ENCODE measurements at places on chromosomes 4 and X. TPM values are rescaled to one million over a fixed set of nuclear protein-coding genes. Genes with fewer than 3 reads are reported as not detected.

The RAI2 gene
- 24.6 TPM for polyA plus RNA-seq

The SPANXC gene
- not detected for polyA plus RNA-seq

The ZFP92 gene
- polyA plus RNA-seq, result 0.35 TPM

The BMPR1B gene
- 0.07 TPM for polyA plus RNA-seq

The PIN4 gene
- 20.9 TPM for polyA plus RNA-seq

The KLB gene
- polyA plus RNA-seq, result 0.55 TPM

The SH2D1A gene
- polyA plus RNA-seq, result 6.5 TPM

The DGKK gene
- not detected for polyA plus RNA-seq

The CT45A7 gene
- polyA plus RNA-seq, result not detected

The ELF4 gene
- 19.2 TPM for polyA plus RNA-seq

The MAGEA11 gene
- not detected for polyA plus RNA-seq

The FOXP3 gene
- polyA plus RNA-seq, result 3.1 TPM

The MID1IP1 gene
- polyA plus RNA-seq, result 40.8 TPM

The PRIMPOL gene
- polyA plus RNA-seq, result 30.5 TPM

The CLDN22 gene
- polyA plus RNA-seq, result not detected

The FAM149A gene
- 2.8 TPM for polyA plus RNA-seq

The CABS1 gene
- not detected for polyA plus RNA-seq

The SCFD2 gene
- 7.3 TPM for polyA plus RNA-seq

The OCIAD1 gene
- 124 TPM for polyA plus RNA-seq
